ENCODE measurements at places on chromosomes 4 and X.

- H3K27me3 ChIP-seq: no peaks in the 10 kb centered on the region
- no peaks in the 10 kb centered on the region for H3K36me3 ChIP-seq
- H3K27ac ChIP-seq: no peak overlapping the region
Observed at GRCh38 chr4:100566396-100566795, 48.6 kb upstream of the EMCN start.

GRCh38 chr4:71235311-71236201 lies 103.3 kb upstream of the SLC4A4 start:
- H3K4me1 ChIP-seq: no peaks in the 10 kb centered on the region
- H3K27ac ChIP-seq: no peak overlapping the region
- DNase-seq: no peak
- H3K4me3 ChIP-seq: no peak overlapping the region
- no peaks in the 10 kb centered on the region for H3K27me3 ChIP-seq
- H3K36me3 ChIP-seq: no peaks in the 10 kb centered on the region

DNA sequence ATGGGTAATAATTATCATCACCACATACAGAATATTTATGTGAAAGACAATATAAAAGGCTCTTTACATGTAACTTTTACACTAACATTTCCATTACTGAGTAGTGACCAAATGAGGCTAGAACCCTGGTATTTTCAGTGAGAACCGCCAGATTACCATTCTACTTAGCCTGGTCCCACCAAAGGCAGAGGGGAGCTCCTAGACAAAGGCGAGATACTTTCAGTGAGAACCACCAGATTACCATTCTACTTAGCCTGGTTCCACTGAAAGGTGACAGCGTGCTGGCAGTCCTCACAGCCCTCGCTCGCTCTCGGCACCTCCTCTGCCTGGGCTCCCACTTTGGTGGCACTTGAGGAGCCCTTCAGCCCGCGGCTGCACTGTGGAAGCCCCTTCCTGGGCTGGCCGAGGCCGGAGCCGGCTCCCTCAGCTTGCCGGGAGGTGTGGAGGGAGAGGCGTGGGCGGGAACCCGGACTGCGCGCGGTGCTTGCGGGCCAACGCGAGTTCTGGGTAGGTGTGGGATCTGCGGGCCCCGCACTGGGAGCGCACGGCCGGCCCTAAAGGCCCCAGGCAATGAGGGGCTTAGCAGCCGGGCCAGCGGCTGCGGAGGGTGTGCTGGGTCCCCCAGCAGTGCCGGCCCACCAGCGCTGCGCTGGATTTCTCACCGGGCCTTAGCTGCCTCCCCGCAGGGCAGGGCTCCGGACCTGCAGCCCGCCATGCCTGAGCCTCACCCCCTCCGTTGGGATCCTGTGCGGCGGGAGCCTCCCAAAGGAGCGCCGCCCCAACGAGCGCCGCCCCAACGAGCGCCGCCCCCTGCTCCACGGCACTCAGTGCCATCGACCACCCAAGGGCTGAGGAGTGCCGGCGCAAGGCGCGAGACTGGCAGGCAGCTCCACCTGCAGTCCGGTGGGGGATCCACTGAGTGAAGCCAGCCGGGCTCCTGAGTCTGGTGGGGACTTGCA lies 1276.1 kb downstream of the PCDH7 start:
- no peaks in the 10 kb centered on the region for H3K27me3 ChIP-seq
- DNase-seq: peak; percentile 30
- no peaks in the 10 kb centered on the region for H3K4me1 ChIP-seq
- H3K27ac ChIP-seq: no peak overlapping the region
- H3K4me3 ChIP-seq: peak overlapping the region; percentile 53
- H3K36me3 ChIP-seq: no peaks in the 10 kb centered on the region

GRCh38 chr4:173159791-173160190 lies 8.8 kb upstream of the GALNT7 start:
- no peak overlapping the region for H3K27ac ChIP-seq
- no peaks in the 10 kb centered on the region for H3K27me3 ChIP-seq
- H3K36me3 ChIP-seq: no peaks in the 10 kb centered on the region
- no peak for DNase-seq
- no peaks in the 10 kb centered on the region for H3K4me1 ChIP-seq

DNA sequence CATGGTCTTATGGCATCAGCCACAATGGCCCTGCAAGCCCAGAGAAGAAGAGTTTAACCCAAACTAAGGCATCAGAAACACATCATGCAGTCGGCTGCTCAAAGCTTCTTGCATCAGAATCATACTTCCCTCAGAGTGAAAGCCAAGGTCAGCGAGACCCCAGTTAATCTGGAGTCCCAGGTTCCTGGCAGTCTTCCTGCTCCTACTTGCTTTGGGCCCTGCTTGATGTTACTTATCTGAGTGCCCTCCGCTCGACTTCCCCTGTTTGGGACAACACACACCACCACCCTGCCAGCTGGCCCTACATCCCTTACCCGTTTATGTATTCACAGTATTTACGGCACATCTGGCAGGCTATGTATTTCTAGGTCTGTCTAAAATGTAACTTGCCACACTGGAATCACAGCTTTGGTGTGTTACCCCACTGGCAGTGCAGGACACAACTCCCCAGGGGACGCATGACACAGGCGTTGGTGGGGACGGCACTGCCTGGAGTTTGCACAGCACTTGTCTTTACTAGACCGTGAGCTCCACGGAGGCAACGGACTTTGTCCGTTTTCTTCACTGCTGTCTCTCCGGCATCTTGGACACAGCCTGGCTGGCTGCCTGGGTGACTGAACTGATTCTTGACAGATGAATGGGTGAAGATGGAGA lies 22.8 kb downstream of the CRMP1 start:
- H3K36me3 ChIP-seq: no peaks in the 10 kb centered on the region
- H3K4me1 ChIP-seq: no peaks in the 10 kb centered on the region
- DNase-seq: no peak
- no peak overlapping the region for H3K4me3 ChIP-seq
- no peak overlapping the region for H3K27ac ChIP-seq

- H3K27me3 ChIP-seq: no peaks in the 10 kb centered on the region
- no peak for DNase-seq
- no peak overlapping the region for H3K4me3 ChIP-seq
Observed at GRCh38 chrX:21723814-21724213, 34.1 kb downstream of the SMPX start.

DNA sequence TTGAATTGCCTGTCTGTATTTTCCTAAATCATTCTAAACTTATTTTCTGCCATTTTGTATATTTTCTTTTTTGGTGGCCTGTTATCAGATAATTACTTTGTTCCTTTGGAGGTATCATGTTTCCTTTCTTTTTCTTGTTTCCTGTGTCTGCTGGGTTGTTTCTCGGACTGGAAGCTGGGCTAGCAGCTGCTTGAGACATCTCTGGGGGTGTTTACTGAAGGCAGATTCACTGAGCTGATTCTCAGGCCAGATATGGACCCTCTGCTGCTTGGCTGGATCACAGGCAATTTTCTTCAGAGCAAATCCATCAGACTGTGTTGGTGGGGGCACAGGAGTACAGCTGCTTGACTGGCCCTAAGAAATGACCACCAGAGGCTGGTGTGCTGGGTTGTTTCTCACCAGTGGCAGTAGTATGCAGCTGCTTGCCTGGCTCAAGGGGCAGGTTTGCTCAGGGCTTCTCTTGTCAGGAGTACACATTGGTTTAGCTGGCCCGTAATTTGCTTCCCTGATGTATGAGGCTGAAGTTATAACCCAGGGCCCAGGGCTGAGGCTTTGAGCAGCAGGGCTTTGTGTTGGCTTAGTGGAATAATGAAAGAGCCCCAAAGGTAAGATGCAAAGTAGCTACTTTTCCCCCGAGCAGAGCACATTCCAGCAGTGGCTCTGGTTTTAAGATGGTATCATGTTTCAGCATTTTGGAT lies 680.6 kb downstream of the TECRL start:
- DNase-seq: peak; percentile 16
- H3K4me3 ChIP-seq: no peak overlapping the region
- no peaks in the 10 kb centered on the region for H3K4me1 ChIP-seq
- H3K27me3 ChIP-seq: no peaks in the 10 kb centered on the region
- H3K36me3 ChIP-seq: no peaks in the 10 kb centered on the region

DNA sequence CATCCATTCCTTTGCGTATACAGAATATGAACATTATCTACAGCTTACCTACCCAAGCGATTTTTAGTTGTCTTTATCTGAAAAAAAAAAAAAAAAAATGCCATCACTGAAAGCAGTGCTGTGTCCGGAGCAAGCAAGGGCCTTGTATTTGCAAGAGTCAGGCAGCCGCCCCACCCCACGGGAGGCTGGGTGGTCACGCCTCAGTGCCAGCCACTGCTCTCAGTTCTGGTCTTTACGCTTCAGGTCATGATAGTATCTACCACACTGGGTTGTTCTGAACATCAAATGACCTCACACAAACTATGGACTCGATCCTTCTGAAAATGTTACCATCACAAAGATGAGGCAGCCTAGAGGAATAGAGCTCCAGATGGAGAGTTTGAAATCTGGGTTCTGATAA lies 62.7 kb upstream of the HELT start:
- no peak overlapping the region for H3K4me3 ChIP-seq
- no peaks in the 10 kb centered on the region for H3K36me3 ChIP-seq
- H3K4me1 ChIP-seq: no peaks in the 10 kb centered on the region
- no peaks in the 10 kb centered on the region for H3K27me3 ChIP-seq

DNA sequence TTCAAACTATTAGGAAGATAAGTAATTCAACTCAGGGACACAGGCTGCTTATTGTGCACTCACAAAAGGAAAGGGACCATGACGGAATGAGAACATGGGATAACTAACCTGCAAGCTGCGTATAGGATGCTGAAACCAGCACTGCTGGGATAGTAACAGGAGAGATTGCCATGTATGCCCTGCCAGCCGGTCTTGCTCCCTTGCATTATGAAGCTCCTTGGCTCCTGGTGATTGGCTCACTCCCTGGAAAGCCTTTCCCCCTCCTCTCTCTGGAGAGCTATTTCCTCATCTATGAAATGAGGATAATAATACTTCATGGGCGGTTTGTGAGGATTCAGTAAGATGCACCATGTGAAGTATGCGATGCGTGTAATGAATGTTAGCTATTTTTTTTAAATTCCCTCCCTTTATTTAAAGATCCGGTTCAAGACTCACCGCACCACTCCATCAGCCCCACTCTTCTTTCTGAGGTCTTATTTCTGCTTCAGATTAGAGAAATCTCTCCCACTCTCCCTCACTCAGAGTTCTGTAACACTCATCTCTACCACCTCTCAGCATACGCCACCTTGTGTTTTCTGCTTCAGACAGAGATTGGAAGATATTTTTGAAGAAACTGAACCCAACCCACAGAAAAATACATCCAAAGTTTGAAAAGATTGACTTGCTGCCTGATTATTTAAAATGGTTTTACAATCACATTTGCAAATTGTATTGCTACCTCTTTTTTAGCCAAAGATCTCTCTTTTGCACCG lies 18.4 kb downstream of the MSMO1 start:
- no peaks in the 10 kb centered on the region for H3K36me3 ChIP-seq
- no peaks in the 10 kb centered on the region for H3K4me1 ChIP-seq
- H3K4me3 ChIP-seq: no peak overlapping the region
- H3K27me3 ChIP-seq: no peaks in the 10 kb centered on the region
- no peak overlapping the region for H3K27ac ChIP-seq

GRCh38 chr4:43843501-43843900 lies 605.1 kb downstream of the KCTD8 start:
- H3K36me3 ChIP-seq: no peaks in the 10 kb centered on the region
- H3K4me1 ChIP-seq: no peaks in the 10 kb centered on the region
- no peak overlapping the region for H3K4me3 ChIP-seq
- H3K27me3 ChIP-seq: no peaks in the 10 kb centered on the region
- no peak overlapping the region for H3K27ac ChIP-seq

GRCh38 chr4:157514711-157515110 lies 294.2 kb downstream of the GRIA2 start:
- peak; percentile 18 for DNase-seq
- no peaks in the 10 kb centered on the region for H3K27me3 ChIP-seq
- H3K36me3 ChIP-seq: no peaks in the 10 kb centered on the region
- no peaks in the 10 kb centered on the region for H3K4me1 ChIP-seq
- H3K4me3 ChIP-seq: no peak overlapping the region

- H3K36me3 ChIP-seq: no peaks in the 10 kb centered on the region
- no peak for DNase-seq
- H3K27ac ChIP-seq: no peak overlapping the region
- no peaks in the 10 kb centered on the region for H3K4me1 ChIP-seq
- H3K27me3 ChIP-seq: no peaks in the 10 kb centered on the region
- H3K4me3 ChIP-seq: no peak overlapping the region
Observed at GRCh38 chr4:164462471-164462870, 291.5 kb upstream of the SMIM31 start.

GRCh38 chrX:19772822-19773628 lies 114.4 kb downstream of the SH3KBP1 start:
- H3K36me3 ChIP-seq: no peaks in the 10 kb centered on the region
- peak overlapping the region; percentile 53 for H3K27ac ChIP-seq
- H3K4me1 ChIP-seq: no peaks in the 10 kb centered on the region
- no peaks in the 10 kb centered on the region for H3K27me3 ChIP-seq

DNA sequence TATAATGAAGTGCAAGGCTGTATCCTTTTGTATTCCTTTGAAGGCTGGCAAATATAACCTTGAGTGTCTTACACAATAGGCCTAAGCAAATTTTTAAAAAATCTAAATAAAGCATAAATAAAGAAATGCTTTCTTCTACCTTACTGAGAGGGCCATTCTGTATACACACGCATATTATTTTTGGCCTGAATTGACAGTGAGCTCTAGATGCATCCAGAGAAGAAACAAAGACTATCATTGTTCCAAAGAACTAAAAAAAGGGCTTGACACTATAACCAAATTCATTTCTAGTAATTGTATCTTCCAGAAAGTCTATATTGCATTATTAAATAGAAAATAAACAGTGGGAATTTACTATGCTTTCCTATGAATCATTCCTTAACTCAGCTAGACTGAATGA lies 100.2 kb downstream of the MAGEB17 start:
- no peak for DNase-seq
- H3K36me3 ChIP-seq: no peaks in the 10 kb centered on the region
- H3K27me3 ChIP-seq: no peaks in the 10 kb centered on the region
- H3K4me3 ChIP-seq: no peak overlapping the region

- H3K27ac ChIP-seq: no peak overlapping the region
- no peak overlapping the region for H3K4me3 ChIP-seq
- DNase-seq: no peak
- no peaks in the 10 kb centered on the region for H3K36me3 ChIP-seq
- no peaks in the 10 kb centered on the region for H3K27me3 ChIP-seq
Observed at GRCh38 chrX:66328950-66329596, 165.0 kb downstream of the HEPH start.

DNA sequence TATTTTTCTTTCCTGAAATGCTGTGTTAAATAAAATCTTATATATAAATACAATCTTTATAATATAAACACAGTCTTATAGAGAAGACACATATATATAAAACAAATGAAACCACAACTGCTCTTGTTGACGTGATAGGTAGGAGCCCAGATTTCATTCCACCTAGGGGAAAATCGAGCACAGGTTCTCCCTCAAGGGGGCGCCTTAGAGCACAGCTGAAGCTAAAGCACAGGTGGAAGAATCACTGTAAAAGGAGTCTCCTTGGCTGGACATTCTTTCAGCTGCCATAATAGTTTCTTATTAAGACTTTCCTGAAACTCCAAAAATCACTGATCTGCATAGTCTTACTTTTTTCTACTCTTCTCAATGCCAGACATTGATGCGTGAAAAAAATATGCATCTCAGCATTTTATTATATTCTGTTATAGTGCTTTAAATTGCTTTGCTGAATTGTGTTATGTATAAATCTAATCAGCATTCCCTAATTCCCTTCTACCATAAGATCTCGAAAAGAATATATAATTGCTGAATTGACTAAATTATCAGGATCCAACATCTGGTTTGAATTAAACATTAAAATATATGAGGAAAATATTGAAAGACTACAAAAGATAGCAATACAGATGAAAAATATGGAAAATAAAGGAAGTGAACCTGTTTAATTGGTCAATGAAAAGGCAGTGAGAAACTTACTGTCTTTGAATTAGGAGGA lies 25.5 kb upstream of the RXFP1 start:
- no peaks in the 10 kb centered on the region for H3K36me3 ChIP-seq
- no peaks in the 10 kb centered on the region for H3K4me1 ChIP-seq
- no peaks in the 10 kb centered on the region for H3K27me3 ChIP-seq
- peak; percentile 72 for DNase-seq

GRCh38 chrX:149079805-149080406 lies 425.2 kb downstream of the IDS start:
- no peaks in the 10 kb centered on the region for H3K27me3 ChIP-seq
- H3K27ac ChIP-seq: no peak overlapping the region
- no peak for DNase-seq
- H3K4me3 ChIP-seq: no peak overlapping the region
